ENCODE measurements at places on chromosomes 3 and 15.
A peak's percentile ranks its signal among the peaks of the same experiment; 100 is the strongest.

DNA sequence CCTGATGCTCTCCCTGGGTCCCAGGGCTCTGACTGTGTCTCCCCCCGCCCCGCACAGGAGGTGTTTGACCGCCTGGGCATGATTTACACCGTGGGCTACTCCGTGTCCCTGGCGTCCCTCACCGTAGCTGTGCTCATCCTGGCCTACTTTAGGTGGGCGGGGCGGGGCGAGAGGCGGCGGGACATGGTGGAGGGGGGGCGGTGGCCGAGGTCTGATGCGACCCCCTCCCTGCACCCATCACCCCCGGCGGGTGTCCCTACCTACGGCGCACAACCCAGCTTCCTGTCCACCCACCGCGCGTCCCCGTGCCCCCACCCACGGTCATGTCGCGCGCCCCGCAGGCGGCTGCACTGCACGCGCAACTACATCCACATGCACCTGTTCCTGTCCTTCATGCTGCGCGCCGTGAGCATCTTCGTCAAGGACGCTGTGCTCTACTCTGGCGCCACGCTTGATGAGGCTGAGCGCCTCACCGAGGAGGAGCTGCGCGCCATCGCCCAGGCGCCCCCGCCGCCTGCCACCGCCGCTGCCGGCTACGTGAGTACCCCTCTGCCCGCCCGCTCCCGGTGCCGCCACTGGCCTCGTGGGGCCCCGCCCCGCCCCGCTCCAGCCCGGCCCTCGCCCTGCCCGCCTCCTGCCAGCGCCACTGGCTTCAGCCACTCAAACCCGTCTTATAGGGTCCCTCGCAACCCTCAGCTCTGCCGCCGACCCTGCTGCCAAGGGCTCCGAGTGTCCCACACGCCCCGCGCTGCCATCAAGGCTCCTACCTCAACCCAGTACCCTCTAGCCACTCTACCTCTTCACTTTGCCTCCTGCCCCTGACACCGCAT, 21.0 kb downstream of the PTH1R start:
- no peak for DNase-seq

DNA sequence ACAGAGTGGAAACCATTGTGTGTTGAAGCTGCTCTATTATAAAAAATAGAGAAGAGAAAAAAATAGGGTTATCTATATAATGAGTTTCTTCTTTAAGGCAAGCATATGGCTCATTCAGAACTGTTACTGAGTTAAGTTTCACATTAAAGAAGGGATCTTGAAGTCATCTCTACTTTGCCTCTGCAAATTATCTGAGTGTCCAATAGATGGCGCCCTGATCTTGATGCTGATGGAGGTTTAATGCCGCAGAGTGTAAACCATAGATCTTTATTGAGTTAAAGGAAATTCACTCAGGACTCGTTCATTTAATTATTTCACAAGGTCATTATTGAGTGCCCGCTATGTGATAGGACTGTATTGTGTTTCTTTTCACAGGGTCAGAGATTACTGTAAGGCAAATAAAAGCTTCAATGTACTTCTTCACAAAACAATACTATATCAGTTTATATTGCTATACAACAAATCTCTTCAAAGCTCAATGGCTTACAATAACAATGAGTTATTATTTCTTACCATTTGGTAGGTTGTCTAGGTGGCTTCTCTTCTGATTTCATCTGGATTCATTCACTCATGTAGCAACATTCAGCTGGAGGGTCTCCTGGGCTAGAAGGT, 171.4 kb downstream of the NSUN3 start:
- no peak for DNase-seq

- peak; percentile 56 for DNase-seq
These were observed at the start of gene LPP for GRCh38 chr3:188154014-188154808. TSS of gene LPP (plus strand) at chr3:188154157. CDS start at chr3:188406121, 251,964 bp downstream.

DNA sequence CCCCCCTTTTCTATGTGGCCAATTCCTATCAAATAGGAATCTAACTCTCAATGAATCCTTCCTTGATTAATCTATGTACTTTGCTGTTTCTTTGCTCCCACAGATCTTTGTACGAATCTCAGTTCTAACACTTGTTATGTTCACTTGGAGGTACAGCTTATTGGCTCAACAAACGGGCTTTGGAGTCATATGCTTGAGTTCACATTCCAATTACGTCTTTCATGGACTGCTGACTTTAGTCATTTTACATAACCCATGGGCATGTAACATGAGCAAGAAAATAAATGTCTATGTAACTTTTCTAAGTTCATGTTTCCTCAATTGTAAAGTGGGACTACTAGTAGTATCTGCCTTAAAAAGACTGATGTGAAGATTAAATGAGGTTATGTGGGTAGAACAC, 123.2 kb upstream of the TBC1D5 start:
- no peak for DNase-seq

DNA sequence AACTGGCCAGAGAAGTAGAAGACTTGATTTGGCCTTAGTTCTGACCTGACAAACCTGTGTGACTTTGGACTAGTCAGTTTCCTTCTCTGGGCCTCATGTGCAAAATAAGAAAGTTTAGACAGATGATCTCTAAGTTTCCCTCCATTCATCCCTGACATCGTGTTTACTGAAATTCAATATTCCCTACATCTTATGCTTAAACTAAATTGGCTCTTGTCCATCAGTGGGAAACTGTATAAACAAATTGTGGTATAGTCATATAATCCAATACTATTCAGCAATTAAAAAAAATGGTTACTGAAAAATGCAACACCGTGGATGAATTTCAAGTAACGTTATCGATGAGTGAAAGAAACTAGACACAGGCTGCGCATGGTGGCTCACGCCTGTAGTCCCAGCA, 64.4 kb upstream of the HRH1 start:
- DNase-seq: no peak

DNA sequence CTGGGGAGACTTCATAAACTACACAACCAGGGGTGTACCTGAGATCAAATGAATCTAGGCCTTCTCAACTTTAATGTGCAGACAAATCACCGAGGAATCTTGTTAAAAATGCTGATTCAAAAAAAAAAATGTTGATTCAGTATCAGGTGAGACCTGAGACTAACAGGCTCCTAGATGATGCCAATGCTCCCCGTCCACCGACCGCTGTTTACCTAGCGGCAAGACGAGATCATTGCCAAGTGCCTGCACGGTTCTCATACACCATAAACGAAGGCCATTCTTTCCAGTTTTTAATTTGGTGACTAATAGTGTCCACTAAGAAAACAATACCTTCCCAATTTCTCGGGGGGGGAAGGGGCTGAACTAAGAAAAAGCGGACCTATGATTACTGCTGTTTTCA, 2.5 kb upstream of the FSIP1 start:
- DNase-seq: no peak

DNA sequence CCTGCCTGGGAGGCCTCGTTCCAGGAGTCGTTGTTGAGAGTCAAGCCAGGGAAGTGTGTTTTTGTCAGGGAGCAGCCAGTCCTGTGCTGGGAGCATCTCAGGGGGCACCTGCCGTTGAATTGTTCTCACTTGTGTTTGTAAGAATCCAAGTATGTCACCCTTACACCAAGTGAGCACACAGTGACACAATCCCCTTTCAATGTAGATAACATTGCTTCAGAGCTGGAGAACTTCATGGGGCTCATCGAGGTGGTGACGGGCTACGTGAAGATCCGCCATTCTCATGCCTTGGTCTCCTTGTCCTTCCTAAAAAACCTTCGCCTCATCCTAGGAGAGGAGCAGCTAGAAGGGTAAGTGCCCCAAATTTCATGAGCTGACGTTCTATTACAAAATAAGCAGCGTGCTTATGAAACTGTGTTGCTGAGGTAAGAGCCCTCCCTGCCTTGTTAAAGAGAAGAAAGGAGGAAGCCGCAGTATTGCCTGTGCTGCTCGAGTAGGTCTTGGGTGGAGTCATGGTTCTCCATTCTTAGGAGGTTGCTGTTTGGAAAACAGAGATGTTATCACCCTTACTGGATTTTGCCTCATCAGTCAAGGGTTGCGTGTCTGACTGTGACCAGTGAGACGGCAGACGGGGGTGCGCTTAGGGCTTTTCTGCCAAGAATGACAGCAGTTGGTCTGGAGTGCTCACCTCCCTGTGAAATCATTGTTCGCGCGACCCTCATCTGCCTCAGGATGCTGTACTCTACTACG, 108.1 kb downstream of the PGPEP1L start:
- DNase-seq: no peak

DNA sequence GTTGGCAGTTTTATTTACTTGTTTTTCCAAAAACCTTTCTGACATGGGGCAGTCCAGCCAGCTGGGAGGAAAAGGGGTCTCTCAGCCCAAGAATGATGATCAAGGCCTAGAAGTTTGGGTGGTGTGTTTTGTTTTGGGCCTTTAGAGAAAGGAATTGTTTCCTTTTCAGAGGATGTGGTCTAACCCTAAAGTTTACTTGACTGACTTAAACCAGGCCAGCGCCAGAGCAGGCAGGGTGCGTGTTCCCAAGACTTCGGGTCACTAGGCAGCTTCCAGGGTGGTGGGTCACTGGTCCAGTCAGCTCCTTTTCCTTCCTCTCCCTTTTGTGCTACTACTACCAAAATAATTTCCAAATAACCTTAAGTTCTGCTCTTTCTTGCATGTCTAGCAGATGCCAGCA, 4.9 kb downstream of the FLNB start:
- no peak for DNase-seq
